ENCODE measurements at places on chromosomes 7 and 10.

DNA sequence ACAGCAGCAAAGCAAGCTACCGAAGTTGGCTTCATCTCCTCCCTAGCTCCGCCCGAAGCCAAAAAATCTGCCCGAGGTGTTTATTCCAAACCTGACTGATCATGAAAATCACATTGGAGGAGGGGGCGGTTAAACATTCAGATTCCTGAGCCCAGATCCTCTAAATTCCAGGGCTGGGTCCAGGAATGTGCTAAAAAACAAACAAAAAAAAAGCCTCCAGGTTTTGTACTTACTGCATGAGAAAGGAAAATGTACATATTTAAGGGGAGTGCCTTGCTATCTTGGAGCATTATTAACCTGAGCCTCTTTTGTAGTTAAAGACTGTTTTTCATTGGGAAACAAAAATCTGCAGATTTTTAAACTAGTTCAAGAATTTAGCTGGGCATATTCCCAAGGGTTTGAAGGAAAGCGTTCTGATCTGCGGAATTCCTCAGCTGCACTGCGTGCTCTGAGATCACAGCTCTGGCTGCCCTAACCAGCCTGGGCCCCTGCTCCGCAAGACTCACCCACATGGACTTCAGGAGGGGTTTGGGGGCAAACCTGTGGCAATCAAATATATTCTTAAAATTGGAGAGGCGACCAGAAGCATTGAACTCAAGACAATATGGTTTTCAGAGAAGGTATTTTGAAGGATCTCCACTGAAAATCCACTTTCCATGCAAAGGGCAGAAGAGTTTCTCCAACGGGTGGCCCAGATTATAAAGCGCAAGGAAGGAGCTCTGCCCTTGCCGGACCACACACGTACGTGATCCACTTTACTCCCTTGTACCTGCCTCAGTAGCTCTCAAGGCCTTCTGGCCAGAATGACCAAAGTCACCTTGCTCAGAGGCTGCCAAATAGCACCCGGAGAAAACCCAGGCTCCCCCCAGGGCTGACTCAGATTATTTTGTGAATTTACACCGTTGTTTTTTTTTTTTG lies 10.0 kb upstream of the TNS3 start:
- no peak for DNase-seq

- DNase-seq, result no peak
Measured at GRCh38 chr7:142774826-142775225, 4.1 kb downstream of the PRSS2 start.

DNA sequence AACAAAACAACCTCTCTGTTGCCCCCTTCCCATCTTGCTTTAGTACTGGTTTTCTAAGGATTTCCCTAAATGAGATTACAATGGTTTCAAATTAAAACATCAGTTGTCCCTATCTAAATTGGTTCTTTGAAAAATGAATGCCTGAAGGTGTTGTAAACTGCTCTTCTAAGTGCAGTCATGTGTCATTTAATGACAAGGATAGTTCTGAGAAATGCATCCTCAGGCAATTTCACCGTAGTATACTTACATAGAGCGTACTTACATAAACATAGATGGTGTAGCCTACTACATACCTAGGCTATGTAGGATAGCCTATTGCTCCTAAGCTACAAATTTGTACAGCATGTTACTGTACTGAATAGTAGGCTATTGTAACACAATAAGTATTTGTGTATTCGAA lies 278.1 kb downstream of the MAGI2 start:
- DNase-seq, result no peak

- no peak for DNase-seq
Measured at GRCh38 chr7:27961255-27961654, 219.3 kb downstream of the JAZF1 start.

DNA sequence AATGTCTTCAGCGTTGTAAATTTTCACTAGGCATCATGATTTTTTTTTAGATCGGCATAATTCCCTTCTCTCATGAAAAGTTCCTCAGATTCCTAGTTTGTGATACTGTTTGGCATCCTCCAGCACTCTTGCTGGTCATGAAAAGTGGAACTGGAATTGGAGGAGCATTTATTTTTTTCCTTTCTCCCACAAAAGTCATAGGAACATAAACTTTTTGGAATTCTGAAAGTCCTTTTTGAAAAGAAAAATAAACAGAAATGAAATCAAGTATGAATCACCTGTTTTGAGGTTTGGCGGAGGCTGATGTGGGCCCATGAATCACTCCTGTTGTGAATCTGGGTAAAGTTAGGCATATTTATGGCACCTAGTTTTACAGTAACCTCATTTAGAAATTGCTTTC lies 17.7 kb downstream of the CACNB2 start:
- DNase-seq, result no peak

DNA sequence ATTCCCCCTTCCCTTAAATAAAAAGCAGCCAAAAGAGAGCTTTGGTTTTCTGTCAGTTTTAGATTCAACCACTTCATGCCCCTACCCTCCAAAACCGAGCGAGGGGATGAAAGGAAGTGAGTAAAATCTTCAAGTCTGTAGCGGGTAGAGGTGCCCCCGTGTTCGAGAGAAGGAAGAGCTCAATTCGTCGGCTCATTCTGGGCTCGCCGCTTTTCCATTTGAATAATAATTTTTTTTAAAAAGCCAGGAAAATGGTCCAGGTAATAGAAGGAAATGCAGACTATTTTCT lies 436.2 kb upstream of the GALNT17 start:
- no peak for DNase-seq

DNA sequence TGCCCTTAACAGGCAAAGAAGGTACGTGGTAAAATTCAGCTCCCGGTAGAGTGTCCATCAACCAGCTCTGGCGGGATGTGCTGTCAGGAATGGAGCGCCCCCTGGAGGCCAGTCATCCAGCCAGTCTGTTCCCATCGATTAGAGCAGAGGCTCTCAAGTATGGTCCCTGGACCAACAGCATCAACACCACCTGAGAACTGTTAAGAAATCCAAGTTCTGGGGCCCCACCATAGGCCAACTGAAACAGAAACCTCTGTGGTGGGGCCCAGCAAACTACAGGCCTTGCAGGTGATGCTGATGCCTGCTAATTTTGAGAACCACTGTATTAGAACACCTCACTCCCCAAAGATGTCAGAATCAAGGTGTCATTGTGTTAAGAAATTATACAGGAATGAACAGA lies 109.2 kb downstream of the DPY19L1 start:
- peak; percentile 11 for DNase-seq

- DNase-seq, result no peak
Measured at GRCh38 chr7:90749774-90750173, 153.7 kb downstream of the CDK14 start.

DNA sequence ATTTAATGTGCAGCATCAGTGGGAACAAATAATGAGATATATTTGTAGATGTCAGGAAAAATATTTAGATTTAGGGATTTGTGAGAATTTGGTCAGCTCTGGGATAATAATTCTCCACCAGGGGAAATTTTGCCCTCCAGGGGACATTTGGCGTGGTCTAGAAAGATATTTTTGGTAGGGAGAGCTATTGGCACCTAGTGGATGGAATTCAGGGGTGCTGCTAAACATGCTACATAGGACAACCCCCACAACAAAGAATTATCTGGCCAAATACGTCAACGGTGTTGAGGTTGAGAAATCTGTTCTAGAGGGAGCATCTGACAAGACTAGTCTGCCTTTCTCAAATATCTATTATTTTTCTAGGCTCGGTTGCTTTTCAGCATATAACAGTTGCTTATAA lies 2.1 kb downstream of the ADK start:
- DNase-seq, result no peak

DNA sequence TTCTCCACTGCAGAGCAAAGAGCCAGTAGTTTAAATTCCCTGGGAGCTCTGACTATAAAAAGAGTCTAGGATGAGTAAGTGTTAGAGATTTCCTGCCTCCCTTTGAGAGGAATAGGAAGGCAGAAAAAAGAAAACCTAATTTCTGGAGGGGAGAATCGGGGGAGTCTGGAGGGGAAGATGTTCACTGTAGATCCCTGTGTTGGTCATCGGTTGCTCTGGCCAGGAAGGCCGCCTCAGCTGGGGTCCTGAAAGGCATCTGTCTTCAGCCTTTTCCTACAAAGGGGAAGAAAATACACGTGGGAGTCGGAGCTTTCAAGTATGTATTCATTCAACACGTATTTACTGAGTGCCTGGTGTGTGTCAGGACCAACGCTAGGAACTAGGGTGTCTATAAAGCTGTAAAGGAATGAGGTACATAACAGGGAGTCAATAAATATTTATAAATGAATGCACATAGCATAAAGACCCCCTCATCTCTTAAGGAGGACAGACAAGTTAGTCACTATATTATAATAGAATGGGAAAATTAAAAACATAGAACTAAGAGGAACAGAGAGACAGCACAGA lies 101.1 kb downstream of the ICA1 start:
- DNase-seq, result no peak

DNA sequence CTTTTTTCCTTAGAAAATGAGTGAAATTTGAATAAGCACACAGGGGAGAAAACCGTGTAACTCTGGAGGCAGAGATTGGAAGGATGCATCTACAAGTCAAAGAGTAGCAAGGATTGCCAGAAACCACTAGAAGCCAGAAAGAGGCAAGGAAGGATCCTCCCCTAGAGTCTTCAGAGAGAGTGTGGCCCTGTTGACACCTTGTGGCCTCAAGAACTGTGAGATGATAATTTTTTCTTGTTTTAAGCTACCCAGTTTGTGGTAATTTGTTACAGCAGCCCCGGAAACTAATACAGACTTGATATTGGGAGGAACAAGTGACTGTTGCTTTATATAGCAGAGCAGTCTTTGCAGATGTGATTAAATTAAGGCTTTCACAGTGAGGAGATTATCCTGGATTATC lies 3.6 kb upstream of the GIMAP7 start:
- peak; percentile 31 for DNase-seq

- DNase-seq, result no peak
Measured at GRCh38 chr10:12484941-12485805, 135.8 kb downstream of the CAMK1D start.

DNA sequence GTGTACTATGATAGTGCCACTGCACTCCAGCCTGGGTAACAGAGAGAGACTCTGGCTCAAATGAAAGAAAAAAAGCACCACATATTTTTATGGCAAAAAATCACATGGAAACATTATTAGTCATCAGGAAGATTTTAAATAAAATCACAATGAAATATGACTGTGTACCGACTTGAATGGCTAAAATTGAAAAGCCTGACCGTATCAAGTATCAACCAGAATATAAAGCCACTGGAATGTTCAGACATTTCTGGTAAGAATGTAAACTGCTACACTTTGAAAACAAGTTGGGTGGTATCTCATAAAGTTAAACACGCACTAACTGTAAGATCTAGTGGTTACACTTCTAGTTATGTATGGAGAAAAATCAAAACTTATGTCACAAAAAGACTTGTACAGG lies 306.7 kb upstream of the MBL2 start:
- DNase-seq, result no peak
